ENCODE measurements at places on chromosomes 5 and 9. TPM values are rescaled to one million over a fixed set of nuclear protein-coding genes. Genes with fewer than 3 reads are reported as not detected.

The NRARP gene
- polyA plus RNA-seq: 5.7 TPM

The RXRA gene
- 46.0 TPM for polyA plus RNA-seq

The LEAP2 gene
- 7.8 TPM for polyA plus RNA-seq

The CAMK4 gene
- 5.8 TPM for polyA plus RNA-seq

The SIL1 gene
- polyA plus RNA-seq: 43.7 TPM

The KLF9 gene
- 6.7 TPM for polyA plus RNA-seq

The KCNT1 gene
- 0.06 TPM for polyA plus RNA-seq

The NRG2 gene
- polyA plus RNA-seq: 1.4 TPM

The MED10 gene
- polyA plus RNA-seq: 36.7 TPM

The BSPRY gene
- 9.3 TPM for polyA plus RNA-seq

The ZNF618 gene
- polyA plus RNA-seq: 38.6 TPM

The SLC25A48 gene
- polyA plus RNA-seq: 3.4 TPM

The BRD9 gene
- 35.4 TPM for polyA plus RNA-seq

The STPG3 gene
- polyA plus RNA-seq: 3.5 TPM

The CD72 gene
- polyA plus RNA-seq: 2.4 TPM

The NIPAL4 gene
- polyA plus RNA-seq: 0.63 TPM

The PCDHGB5 gene
- polyA plus RNA-seq: 10.2 TPM

The GLRA1 gene
- not detected for polyA plus RNA-seq

The CAMK2A gene
- 2.7 TPM for polyA plus RNA-seq

The DAB2 gene
- polyA plus RNA-seq: 148 TPM

The PDE8B gene
- 4.0 TPM for polyA plus RNA-seq

The TMEM215 gene
- polyA plus RNA-seq: 0.27 TPM

The INSL6 gene
- polyA plus RNA-seq: 0.28 TPM

The CCL21 gene
- polyA plus RNA-seq: 7.7 TPM

The RBM27 gene
- polyA plus RNA-seq: 30.3 TPM

The MSX2 gene
- polyA plus RNA-seq: 0.66 TPM

The FBP2 gene
- not detected for polyA plus RNA-seq

The APBA1 gene
- polyA plus RNA-seq: 16.1 TPM

The PRRT1B gene
- polyA plus RNA-seq: 2.1 TPM

The PCDHA12 gene
- polyA plus RNA-seq: 0.07 TPM
